ENCODE measurements at places on chromosomes 1 and 21.
A peak's percentile ranks its signal among the peaks of the same experiment; 100 is the strongest.

DNA sequence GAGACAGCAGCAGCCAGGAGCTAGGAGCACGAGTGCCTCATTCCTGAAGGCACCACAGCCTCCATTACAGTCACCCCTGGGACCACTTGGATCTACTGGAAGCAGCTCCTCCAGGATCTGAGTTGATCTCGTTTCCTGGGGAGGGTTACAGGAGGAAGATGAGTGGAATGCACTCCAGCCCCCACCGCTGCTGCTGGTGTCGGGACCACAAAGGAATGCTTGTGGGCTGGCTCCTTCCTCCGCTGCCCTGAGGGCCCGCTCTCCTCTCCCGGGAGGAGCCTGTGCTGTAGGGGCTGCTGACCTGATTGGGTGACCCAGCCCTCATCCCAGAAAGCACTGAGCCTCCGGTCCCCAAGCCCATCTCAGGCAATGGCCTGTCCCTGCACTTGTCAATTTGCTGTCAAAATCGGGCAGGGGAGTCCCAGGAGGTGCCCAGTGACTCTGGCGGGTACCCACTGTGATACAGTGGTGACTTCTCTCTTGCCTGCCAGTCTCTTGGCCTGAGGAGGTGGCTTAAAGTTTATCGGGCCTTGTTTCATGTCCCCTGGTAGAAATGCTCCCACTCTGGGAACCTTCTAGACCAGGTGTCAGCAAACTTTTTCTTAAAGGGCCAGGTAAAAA is 23.1 kb downstream of the IL10RB start:
- DNase-seq: no peak

GRCh38 chr1:58143972-58144697 is 402.4 kb downstream of the OMA1 start:
- no peak for DNase-seq

DNA sequence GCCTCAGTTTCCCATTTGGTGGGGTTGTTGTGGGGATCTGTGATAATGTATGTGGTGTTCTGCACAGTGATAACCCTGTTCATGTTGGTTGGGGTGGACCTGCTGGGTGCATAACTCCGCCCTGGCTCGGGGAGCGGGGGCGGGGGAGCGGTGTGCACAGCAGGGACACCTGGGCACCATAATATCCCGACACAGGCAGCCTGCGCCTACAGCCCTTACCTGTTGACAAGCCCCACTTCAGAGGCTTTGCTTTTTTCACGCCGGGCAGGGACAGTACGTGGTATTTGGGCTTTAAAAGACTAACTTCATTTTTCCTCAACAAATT is 48.0 kb upstream of the ACOT11 start:
- DNase-seq: no peak

GRCh38 chr1:191831572-191831971 is 326.7 kb upstream of the RGS18 start:
- no peak for DNase-seq

- no peak for DNase-seq
These were observed 2.8 kb upstream of the MTF2 start for GRCh38 chr1:93076268-93076667.

GRCh38 chr1:230415405-230416132 is 10.6 kb downstream of the PGBD5 start:
- DNase-seq: no peak

GRCh38 chr1:241485145-241485544 is 34.4 kb downstream of the FH start:
- DNase-seq: no peak

DNA sequence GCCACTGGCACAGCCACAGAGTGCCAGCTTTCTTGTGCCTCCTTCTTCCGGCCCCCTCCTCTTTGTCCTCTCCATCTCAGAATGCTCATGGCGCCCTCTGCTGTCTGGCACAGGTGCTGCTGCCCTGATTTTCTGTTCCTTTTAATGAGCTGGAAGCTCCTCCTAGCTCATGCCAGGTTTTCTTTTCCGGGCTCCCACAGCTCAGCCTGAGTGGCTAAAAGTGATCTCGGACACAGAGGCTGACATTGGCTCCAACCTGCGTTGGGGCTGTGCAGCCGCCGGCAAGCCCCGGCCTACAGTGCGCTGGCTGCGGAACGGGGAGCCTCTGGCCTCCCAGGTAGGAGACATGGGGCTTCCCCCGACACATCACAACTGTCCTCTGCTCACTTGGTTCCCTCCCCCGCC is 18.7 kb downstream of the CNTN2 start:
- peak; percentile 86 for DNase-seq

- DNase-seq: no peak
These were observed 51.4 kb upstream of the DIRAS3 start for GRCh38 chr1:68101829-68102228.

DNA sequence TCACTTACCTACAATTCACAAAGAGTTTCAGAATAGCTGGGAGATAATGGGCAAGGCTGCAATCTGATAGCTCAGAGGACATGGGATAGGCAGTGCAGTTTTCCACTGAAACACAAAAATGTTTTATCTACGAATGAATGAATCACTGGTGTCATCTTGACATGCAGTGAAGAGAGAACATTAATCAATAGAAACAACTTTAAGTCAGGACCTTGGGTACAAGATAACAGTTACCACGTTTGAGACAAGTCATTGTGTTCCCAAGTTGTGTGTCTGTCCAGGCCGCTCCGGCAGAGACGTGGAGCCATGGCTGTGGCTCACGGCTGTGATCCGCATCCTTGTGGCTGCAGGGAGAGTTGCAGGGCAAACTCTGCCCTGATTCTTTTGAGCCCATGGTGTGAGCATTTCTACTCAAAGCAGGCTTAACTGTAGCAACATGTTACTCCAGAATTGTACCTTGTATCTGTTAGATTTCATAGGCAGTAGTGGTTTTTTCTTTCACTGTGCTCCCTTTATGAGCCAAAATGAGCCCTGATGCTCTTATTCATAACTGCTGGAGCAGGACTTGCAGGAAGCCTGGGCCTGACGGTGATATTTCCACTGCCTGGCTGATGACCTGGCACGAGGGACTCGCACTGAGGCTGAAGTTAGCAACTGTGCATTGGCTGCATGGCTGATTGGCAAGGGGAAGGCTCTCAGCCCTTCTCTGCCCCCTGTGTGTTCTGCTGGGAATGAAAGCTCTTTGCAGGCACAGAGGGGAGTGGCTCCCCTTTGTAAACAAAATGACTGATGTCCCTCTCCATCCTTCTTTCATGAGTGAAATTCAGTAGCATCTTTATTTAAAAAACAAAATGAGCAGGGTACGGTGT is 465.2 kb downstream of the AJAP1 start:
- no peak for DNase-seq

DNA sequence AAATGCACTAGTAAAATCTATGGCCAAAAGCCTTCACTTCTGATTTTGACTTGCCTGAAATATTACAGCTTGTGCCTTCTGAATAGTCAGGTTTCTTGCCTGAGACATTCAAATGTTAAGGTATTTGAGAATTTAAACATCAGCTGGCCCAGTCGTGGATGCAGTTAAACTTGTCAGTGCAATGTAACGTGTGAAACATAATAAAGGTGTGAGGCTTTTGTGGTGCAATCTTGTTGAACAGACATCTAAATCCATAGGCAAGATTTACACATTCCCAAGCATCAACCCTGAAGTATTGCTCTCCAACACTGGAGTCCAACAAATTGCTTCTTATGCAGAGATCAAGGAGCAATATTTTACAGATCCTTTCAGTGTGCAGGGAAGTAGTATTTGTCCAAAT is 4.4 kb downstream of the CCN1 start:
- DNase-seq: no peak

GRCh38 chr1:236159704-236160539 is 17.6 kb downstream of the GPR137B start:
- DNase-seq: no peak

DNA sequence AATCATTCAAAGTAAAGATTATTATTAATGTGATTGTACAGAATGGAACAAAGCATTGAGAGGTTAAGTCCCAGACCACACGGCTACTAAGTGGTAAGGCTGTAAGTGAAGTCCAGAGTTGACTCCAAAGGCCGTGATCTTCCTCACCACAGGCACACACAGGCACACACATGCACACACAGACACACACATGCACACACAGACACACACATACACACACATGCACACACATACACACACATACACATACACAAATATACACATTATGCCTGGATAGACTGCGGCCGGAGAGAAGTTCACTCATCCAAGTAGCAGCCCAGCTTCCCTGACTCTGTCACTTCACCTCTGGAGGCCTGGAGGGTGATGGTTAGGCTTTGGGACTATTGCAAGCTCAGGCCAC is 121.9 kb downstream of the HLX start:
- no peak for DNase-seq

DNA sequence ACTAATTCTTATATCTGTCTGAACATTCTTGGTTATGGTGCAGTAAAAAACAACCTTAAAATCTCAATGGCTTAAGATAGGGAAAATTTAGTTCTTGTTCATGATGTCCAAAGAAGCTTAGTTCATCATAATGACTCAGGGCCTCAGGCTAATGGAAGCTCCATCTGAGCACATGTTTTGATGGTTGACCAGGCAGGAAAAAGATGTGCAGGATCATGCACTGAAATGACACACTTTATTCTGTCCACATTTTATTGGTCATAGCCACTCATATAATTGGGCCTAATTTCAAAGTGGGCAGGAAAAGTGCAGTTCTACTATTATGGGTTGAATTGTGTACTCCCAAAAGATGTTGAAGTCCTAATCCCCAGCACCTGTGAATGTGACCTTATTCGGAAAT is 198.2 kb downstream of the CENPF start:
- DNase-seq: no peak

- DNase-seq: no peak
These were observed 68.0 kb upstream of the ACOT11 start for GRCh38 chr1:54479841-54480524.

- DNase-seq: no peak
These were observed 1542.8 kb downstream of the KCNT2 start for GRCh38 chr1:195065437-195065836.

Measured in thymus (tissue), 14 donors.